ENCODE measurements at places on chromosomes 2 and 18.
A peak's percentile ranks its signal among the peaks of the same experiment; 100 is the strongest.

- peak; percentile 24 for DNase-seq
Measured at GRCh38 chr2:23566241-23567142, 181.5 kb downstream of the KLHL29 start.

DNA sequence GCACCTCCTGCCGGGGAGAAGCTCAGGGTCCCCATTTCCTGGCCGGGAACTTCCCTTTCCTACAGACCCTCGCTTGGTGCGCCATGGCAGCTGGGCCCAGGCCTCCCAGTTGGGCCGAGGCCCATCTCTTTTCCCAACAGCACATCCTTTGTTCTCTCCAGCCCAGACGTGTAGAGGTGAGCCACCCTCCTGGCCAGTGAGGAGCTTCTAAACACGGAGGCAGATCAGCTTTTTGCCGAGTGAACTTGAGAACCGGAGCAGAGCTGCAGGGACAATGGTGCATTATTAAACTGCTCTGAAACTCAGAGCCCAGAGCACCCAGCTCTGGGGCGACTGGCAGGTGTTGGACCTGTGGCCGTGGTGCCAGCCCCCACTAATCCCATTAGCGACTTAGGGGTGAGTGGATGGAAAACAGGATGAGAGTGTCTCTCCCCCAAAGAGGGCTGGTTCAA lies 25.4 kb downstream of the SH3BP4 start:
- DNase-seq = no peak

- DNase-seq = no peak
Measured at GRCh38 chr2:156322051-156322685, 10.4 kb downstream of the NR4A2 start.

- DNase-seq = no peak
Measured at GRCh38 chr2:139218181-139218580, 438.0 kb upstream of the NXPH2 start.

- no peak for DNase-seq
Measured at GRCh38 chr2:72750977-72751639, 74.7 kb downstream of the EXOC6B start.

DNA sequence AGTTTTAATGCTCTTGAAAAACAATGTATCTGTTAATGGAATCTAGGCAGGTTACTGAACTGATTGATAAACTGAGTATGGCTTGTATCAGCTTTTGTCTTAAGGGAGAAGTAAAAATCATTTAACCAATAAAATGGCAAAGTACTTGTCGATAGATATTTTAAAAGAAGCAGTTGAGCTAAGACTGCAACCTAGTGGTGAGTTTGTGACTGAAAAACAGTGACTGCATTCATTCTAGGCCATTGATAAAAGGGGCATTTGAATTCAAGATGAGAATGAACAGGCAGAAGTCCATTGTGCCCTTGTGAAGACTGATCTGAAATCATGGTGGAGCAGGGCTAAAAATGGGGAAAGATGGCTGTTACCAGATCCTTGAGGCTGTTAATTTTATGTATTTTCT lies 59.4 kb upstream of the MSTN start:
- DNase-seq = peak; percentile 19

Data from M059J (cell line).